ENCODE measurements at places on chromosomes 6 and 20.
A peak's percentile ranks its signal among the peaks of the same experiment; 100 is the strongest.

DNA sequence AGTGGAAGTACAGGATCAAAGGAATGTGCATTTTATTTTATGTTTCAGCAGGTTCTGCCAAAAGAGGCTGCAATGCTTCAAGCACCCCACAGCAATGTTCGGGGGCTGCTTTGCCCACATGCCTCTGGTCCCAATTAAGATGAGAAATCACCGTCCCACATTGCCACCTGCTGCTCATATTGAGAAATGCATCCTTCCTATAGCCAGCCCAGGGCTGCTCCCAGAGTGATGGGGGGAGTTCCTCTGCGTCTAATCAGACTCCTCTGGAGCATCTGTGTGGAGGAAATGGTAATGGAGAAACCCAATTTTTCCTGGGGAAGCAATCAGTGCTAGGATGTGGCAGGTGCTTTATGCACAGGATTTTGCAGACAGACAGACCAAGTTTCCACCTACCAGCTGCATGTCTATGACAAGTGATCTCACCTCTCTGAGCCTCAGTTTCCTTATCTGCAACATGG, 33.7 kb downstream of the PTGIS start:
- DNase-seq: peak; percentile 52

DNA sequence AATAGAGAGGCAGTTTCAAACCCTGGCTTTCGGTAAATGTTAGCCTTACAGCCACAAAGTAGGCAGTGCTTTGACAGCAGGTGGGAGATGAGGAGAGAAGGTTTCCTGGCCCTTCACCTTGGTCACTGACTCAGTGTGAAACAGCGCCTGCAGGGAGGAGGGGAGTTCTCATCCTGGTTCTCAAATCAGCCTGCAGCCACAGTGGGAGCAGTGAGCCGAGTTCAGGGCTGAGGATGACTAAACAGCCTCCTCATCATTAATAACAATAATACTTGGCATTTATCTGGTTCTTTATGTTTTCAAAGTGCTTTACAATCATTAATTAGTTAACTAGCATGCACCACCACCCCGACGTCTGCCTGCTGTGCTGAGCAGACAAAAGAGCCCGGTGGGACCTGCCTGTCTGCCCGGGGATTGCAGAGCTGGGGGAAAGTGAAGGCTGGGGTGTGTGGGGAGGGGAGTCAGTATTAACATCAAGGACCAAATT, 59.6 kb downstream of the PRDM1 start:
- DNase-seq: no peak

- no peak for DNase-seq
Measured at GRCh38 chr6:130980310-130981032, 82.6 kb downstream of the EPB41L2 start.

GRCh38 chr20:3801846-3802245, 5.7 kb downstream of the CDC25B start:
- no peak for DNase-seq

- no peak for DNase-seq
Measured at GRCh38 chr6:168415993-168416530, 24.9 kb upstream of the SMOC2 start.

GRCh38 chr20:24610341-24611115, 141.1 kb downstream of the SYNDIG1 start:
- DNase-seq: no peak

DNA sequence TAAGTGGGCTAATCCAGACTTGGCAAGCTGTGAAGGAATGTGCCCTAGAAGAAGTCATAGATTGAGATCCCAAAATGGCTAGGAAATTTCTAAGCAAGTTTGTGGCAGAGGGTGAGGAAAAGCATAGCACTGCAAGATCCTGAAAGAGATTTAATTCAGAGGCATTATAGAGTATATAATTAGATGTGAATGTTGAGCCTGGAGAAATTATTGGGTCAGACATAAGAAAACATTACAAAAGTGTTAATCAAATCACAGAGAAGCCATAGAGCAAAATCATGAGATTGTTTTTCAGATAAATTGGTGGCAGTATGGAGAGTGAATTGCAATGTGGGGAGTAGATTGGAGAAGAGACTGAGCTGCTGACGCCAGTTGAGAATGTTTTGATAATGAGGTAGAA, 90.0 kb downstream of the CD2AP start:
- no peak for DNase-seq

DNA sequence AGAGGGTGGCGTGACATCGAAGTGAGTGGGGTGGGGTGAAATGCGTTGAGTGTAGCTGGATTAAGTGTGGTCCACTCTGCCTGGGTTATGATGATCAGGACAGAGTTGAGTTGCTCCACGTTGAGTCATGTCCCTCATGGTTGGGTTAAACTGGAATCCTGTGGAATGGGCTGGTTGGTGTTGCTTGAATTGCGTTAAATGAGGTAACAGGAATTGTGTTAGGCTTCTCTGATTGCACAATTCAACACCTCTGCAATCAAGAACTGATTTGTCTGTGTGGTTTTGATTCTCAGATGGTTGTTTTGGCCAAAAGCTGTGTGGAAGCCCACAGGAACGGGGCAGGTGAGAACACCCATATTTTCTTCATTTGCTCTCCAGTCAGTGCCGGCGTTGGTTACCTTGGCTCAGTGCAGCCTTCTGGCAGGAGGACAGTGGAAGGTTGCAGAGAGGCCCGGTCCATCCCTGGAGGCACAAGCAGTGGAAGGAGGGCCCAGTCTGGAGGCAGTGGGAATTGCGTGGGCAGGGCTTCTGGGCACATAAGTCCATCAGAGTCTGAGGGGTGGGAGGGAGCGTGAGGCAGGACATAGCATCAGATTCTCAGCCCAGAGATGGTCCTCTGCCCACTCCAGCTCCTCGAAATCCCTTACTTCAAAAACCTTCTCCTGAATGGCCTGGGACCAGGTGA, 11.6 kb downstream of the NOTCH4 start:
- DNase-seq: no peak
